Thoracic aorta endothelial cell (primary cell): ENCODE measurements at places on chromosomes 13 and 19. TPM values are rescaled to one million over a fixed set of nuclear protein-coding genes. Genes with fewer than 3 reads are reported as not detected.

KIR2DL1 gene
- not detected in 2 replicates for total RNA-seq

KIR3DL2 gene
- not detected in 2 replicates for total RNA-seq

ARMC6 gene
- 36.4 and 39.9 TPM in 2 replicates for total RNA-seq

OSCAR gene
- not detected in 2 replicates for total RNA-seq

ZNF235 gene
- 2.6 and 3.2 TPM in 2 replicates for total RNA-seq

DMWD gene
- total RNA-seq, result 39.4 and 47.8 TPM in 2 replicates

IGLON5 gene
- not detected in 2 replicates for total RNA-seq

DYRK1B gene
- 12.2 and 15.6 TPM in 2 replicates for total RNA-seq

CYP2S1 gene
- 0.22 and 0.93 TPM in 2 replicates for total RNA-seq

SHC2 gene
- total RNA-seq, result 1.7 and 2.0 TPM in 2 replicates

KLF1 gene
- total RNA-seq, result not detected in 2 replicates

RASGRP4 gene
- total RNA-seq, result not detected in 2 replicates

ZNF229 gene
- 4.1 and 12.8 TPM in 2 replicates for total RNA-seq

LRRC25 gene
- not detected in 2 replicates for total RNA-seq

ISOC2 gene
- total RNA-seq, result 33.5 and 43.0 TPM in 2 replicates

HRC gene
- total RNA-seq, result not detected in 2 replicates

MUC16 gene
- not detected in 2 replicates for total RNA-seq

C19orf81 gene
- total RNA-seq, result 0.40 TPM in 1 of 2 replicates, not detected in the other

C13orf42 gene
- total RNA-seq, result not detected in 2 replicates

ZNF324 gene
- total RNA-seq, result 11.2 and 12.8 TPM in 2 replicates

CNN1 gene
- total RNA-seq, result 0.13 TPM in 1 of 2 replicates, not detected in the other

UCHL3 gene
- 78.1 and 83.1 TPM in 2 replicates for total RNA-seq

LRRC4B gene
- under 0.01 and 0.07 TPM in 2 replicates for total RNA-seq

SIGLEC5 gene
- total RNA-seq, result not detected in 2 replicates

CD177 gene
- total RNA-seq, result not detected in 2 replicates

SYDE1 gene
- 14.0 and 19.2 TPM in 2 replicates for total RNA-seq

SMAD9 gene
- total RNA-seq, result 8.1 and 8.3 TPM in 2 replicates

SH2D3A gene
- total RNA-seq, result 0.07 TPM in 1 of 2 replicates, not detected in the other
